ENCODE measurements at places on chromosomes 4 and X. TPM values are rescaled to one million over a fixed set of nuclear protein-coding genes. Genes with fewer than 3 reads are reported as not detected.

Gene EDA
- polyA plus RNA-seq, result 20.4 TPM

DNA sequence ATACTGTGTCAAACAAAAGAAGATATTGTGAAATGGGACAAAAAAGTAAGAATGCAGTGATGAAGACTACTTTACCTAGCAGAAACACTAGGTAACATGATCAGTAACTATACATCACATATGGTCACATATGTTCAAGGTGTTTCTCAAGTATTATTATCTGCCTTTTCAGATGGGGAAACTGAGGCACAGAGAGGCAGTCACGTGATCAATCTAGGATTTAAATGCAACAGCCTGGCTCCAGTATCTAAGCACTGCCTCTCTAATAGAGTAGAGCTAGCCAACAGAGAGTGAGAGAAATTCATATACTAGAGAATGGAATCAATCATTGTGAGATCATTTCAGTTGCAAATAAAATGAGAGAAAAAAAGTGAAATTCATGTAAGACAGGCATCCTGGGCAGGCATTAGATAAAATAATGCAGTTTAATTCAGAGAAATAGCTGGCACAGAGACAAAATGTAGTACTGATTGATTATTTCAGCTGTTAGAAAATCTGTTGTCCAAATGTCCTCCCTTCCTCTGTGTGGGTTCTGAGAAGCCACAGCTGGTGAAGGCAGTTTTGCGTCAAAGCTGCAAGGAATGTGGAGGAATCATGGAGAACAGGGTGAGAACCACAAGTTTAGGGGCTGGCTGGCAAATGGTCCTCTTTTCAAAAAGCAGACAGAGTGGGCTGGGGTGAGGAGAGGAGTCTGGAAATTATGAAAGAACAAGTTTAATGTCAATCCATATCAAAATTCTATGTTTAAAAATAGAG, 26.0 kb downstream of the SMIM43 start:
- no peak for DNase-seq

DNA sequence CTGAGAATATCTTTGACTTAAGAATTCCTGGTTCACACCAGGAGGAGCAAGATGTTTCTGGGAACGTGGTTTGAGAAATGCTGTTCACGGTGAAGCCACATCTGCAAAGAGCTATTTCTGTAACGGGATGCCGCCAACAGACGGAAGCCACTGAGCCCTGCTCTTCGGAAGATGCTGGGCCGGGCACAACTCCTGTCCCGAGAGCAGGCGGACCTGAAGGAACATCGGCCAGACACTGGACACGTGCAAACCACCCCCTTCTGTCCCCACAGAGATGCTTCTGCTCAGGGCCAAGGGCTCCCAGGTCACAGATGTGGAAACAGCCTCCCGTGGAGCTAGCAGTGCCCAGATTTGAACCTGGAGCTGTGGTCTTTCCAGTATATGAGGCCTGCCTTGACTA, 24.3 kb downstream of the HMX1 start:
- DNase-seq, result no peak

DNA sequence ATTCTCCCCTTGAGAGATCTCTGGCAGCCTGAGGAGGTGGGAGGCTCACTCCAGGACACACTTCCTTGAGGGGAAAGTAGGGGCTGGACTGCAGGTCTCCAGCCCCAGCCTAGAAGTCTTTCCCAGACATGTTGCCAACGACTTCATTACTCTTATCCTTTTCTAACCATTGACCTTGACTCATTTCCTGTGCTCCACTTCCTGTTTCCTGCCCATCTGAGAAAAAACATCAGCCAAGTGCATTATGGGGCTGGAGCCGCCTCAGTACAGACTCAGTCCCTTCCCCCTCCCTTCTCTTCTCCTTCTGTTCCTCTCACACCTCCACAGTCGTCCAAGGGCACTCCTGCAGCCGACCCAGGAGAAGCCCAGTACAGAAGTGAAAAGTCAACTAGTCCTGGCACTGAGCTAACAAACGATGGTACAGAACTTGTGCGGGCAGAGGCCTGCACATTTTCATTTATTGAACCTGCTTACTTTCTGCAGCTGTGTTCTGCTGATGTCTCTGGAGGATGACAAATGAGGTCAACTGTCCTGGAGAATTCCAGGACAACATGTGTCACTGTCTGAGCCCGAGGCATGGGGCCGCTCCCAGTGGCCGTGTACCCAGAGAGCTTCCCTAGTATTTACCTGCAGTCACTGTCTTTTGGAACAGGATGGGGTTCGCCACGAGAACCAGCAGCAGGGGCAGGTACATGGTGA, 20.1 kb downstream of the GPR143 start:
- no peak for DNase-seq

Gene WDR17
- 0.45 TPM for polyA plus RNA-seq

Gene VCX3B
- polyA plus RNA-seq, result not detected

DNA sequence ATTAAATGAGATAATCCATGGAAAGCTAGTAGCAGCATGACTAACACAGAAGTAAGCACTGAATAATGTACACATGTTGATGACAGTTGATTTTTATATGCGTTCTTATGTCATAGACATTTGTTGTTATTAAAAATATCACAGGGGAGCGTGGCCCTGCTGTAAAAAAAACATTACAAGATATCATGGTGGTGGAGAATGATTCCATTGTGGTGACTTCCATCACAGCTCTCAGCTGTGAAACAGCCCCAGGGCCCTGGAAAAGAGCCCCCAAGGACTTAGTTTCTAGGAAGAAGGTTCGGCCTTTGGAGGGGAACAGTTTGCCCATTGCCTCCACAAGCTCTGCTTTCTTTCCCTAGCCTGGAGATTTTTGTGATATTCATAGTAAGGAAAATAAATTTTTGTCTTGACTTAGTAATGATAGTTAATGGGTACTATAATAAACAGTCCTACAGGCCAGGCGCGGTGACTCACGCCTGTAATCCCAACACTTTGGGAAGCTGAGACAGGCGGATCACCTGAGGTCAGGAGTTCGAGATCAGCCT, 49.9 kb downstream of the FAM114A1 start:
- DNase-seq, result no peak

- no peak for DNase-seq
Observed at GRCh38 chrX:40170830-40171512, 73.2 kb upstream of the BCOR start.

DNA sequence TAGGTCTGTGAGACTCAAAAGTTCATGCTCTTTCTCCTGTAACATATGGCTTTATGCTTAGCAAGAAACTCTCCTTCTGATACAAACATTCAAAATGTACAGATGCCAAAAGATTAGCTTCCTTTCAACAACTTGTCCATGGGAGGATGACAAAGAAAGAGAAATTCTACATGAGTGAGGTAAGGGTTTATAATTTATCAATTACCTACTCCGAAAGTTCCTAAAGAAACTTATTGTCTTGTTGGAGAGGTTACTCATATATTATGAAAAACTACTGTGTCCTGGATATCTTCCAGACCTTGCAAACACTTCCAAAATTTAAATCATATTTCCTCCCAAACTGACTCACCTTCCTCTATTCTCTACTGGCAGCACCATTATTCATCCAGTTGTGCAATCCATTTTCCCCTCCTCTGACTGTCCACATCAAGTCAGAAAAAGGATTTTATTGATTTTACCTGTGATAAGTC, 65.1 kb downstream of the ENPEP start:
- DNase-seq, result no peak

GRCh38 chr4:304969-305680, at the start of gene ZNF732:
Gene ZNF732, minus strand, starts transcription at chr4:305474. Its CDS starts 164 bp downstream, at chr4:305310.
- DNase-seq, result peak; percentile 79

All from muscle of arm (tissue), 14 donors.